T-cell (primary cell): ENCODE measurements at places on chromosomes 2 and 18. TPM values are rescaled to one million over a fixed set of nuclear protein-coding genes. Genes with fewer than 3 reads are reported as not detected.

CHST10 gene
- total RNA-seq = 4.1 TPM

DNA sequence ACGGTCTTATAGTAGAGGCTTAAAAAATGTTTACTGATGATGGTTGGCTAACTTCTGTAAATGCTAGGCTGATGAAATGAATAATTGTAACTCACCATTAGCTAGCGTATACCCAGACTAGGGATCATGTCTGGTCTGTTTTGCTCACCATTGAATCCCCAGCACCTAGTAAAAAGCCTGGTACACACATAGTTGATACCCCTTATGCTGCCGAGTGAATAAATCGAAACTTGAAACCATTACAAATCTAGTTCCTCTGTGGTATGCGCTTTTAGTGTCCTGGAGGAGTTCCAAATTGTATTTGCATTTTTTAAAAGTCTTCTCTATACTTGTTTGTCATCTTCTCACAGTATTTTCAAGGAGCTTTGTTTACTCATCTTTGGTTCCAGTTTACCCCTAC is 1.3 kb downstream of the TAF1B start:
- no peaks in the 10 kb centered on the region for H3K36me3 ChIP-seq
- no peak for DNase-seq
- peaks cover 6% of the 10 kb centered on the region for H3K4me1 ChIP-seq
- no peak overlapping the region for H3K27ac ChIP-seq
- peak overlapping the region; percentile 87 for H3K4me3 ChIP-seq

FBXO41 gene
- 23.7 TPM for total RNA-seq

DNA sequence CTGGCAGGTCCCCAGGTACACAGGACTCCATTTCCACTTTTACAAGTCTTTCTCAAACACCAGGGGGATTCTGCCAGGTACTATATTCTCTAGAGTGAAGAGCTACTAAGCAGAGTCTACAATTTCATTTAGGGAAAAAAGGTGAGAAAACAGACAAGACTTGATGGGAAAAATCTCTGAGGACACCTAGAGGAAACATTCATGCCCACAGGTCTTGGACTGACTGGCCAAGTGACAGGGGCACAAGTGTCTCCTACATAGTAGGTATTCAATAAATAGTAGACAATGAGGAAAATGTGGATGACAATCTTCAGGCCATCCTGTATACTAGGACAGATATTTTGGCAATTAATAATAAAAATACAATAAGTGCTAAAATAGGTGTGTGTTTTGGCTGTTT is 228.6 kb downstream of the CLIP4 start:
- no peak overlapping the region for H3K4me3 ChIP-seq
- DNase-seq = no peak
- H3K36me3 ChIP-seq = no peaks in the 10 kb centered on the region
- H3K27ac ChIP-seq = no peak overlapping the region
- H3K4me1 ChIP-seq = no peaks in the 10 kb centered on the region

DUSP19 gene
- total RNA-seq = 1.3 TPM

DNA sequence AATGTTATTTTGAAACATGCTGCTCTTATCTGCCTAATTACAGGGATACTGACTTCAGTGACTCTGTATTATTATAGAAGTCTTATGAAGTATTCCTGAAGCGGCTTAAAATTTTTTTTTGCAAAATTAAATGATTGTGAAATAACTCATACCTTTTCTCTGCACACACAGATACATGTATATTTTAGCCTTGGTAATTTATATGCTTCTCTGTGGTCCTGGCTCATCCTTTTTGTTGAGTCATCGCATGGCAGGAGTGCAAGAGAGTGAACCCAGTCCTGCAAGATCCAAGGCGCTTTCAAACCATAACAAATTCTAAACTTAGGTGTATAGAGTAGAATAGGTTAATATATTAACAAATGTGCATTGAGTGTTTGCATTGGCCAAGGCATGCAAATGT is 8.6 kb downstream of the CCNT2 start:
- H3K27ac ChIP-seq = no peak overlapping the region
- H3K4me3 ChIP-seq = no peak overlapping the region
- H3K36me3 ChIP-seq = peaks cover 3% of the 10 kb centered on the region

- no peaks in the 10 kb centered on the region for H3K4me1 ChIP-seq
- DNase-seq = no peak
- H3K27me3 ChIP-seq = no peaks in the 10 kb centered on the region
- no peak overlapping the region for H3K27ac ChIP-seq
- H3K36me3 ChIP-seq = no peaks in the 10 kb centered on the region
Measured at GRCh38 chr2:69244882-69245281, 142.1 kb downstream of the GFPT1 start.
